Body of pancreas (tissue), 4 donors: ENCODE measurements at places on chromosomes 11 and 22.

DNA sequence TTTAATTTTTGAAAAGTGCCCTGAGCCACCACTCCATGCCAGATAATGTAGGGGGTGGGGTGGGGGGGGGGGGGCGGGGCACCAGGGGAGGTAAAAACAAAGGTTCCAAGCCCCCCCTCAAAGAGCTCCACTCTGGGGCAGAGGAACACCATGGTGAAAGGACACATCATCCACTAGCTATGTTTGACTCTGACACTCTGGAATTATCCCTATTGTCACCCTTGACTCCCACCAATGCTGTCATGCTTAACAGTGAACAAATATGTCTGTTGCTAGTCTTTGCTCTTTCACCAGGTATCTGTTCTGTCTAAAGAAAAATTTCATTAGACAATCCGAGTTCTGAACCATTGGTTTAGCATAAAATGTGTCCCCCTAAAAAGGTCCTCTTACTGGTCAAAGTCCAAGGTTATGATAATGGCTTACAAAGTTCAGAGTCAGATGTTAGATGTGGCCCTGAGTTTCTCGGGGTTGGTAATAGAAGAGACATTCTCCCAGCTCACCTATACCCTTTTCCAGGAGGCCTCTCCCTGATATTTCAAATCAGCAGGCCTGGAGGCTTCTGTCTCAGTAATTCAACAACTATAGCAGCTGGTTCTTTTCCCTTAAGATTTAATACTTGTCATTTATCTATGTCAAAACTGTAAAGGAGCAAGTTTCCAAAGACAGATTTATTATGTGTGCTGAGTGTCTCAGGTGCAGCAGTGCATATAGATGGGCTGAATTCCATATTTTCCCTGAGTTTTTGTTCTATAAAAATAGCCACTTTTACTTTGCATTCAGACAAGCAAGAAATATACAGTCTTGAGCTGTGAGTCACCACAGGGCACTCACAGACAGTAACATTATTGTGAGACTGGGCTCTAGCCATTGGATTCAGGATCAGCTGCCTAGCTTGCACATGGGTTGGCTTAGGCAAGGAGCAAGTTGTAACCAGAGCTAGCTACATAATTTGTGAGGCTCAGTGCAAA is 174.1 kb downstream of the CSNK2A3 start:
- no peak for DNase-seq

DNA sequence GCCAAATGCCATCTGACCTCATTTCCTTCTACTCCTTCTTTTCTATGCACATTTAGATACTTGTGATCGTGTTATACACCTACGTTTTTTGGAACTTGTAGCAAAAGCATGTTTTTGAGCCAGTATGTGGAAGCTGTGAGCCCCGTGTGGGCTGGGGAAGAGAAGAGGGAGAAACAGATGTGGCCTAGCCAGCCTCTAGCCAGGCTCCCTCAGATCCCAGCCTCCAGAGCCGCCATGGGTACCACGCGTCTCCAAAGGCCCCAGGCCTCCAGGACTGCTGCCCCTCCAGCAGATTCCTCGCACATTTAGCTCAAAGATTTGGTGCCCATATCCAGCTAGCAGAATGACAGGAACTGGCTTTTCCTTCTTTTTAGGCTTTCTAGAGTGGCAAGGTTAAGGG is 17.0 kb upstream of the TLCD5 start:
- DNase-seq = no peak

DNA sequence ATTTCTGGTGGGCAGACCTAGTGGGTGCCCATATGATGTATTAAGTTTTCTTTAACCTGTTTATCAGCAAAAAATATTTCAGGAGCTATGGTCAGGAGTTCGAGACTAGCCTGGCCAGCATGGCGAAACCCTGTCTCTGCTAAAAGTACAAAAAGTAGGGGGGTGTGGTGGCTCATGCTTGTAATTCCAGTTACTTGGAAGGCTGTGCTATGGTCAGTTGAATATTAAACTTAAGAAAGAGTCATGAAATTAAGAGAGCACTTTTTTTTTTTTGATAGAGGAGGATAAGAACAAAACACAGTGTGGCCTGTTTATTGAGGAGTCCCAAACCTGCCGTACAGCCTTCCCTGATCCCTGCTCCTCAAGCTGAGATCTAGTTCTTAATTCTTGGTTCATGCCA is 29.8 kb downstream of the OR6Q1 start:
- no peak for DNase-seq

- DNase-seq = no peak
Observed at GRCh38 chr11:113405724-113406478, 18.3 kb downstream of the ANKK1 start.

GRCh38 chr22:50613291-50613981 is 12.8 kb downstream of the MAPK8IP2 start:
- DNase-seq = peak; percentile 92

GRCh38 chr11:123033895-123034294 is 28.0 kb downstream of the HSPA8 start:
- no peak for DNase-seq

- DNase-seq = no peak
Observed at GRCh38 chr22:45587638-45588505, 83.8 kb upstream of the ATXN10 start.

GRCh38 chr11:29435421-29435820 is 581.4 kb downstream of the KCNA4 start:
- no peak for DNase-seq
